ENCODE measurements at places on chromosomes 13 and 19.

DNA sequence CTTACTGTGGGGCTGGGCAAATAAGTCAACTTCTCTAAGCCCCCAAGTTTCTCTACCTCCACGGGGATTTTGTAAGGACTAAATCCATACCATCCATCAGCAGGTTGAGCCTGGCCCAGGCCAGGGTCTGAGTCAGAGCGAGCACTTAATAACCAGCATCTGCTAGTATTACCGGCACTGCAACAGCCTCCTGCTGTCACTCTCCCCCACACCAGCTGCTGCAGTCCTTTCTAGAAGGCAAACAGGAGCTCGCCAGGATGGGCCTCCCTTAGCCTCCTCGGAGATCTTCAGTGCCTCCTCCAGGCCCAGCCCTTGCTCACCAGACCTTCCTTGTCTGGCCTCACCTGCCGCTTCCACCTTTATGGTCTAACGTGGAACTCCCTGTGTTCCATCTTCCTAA is 3.2 kb downstream of the NAPA start:
- no peak for DNase-seq

GRCh38 chr19:1133471-1133929 is 29.7 kb downstream of the GPX4 start:
- DNase-seq: no peak

GRCh38 chr19:54231077-54231931 is 8.5 kb upstream of the LILRB3 start:
- peak; percentile 69 for DNase-seq

DNA sequence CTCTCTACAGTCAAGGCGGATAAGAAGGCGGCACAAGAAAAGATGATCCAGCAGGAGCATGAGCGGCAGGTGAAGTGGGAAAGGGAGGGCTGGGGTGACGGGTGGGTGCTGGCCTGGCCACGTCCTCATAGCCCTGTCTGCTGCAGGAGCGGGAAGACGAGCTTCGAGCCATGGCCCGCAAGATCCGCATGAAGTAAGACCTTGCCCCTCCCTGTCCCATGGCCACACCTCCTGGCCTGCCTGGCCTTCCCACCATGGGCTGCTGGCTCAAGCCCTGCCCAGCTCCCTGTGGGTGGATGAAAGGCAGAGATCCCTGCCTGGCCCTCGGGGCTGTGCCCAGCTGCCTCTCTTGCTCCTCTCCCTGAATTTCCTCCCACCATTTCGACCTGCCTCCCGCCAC is 7.2 kb downstream of the ZNF296 start:
- no peak for DNase-seq

- DNase-seq: no peak
Observed at GRCh38 chr13:59474696-59475095, 689.0 kb downstream of the DIAPH3 start.

- no peak for DNase-seq
Observed at GRCh38 chr13:79682164-79682563, 201.2 kb downstream of the NDFIP2 start.

- DNase-seq: no peak
Observed at GRCh38 chr19:35351411-35352176, 3.9 kb downstream of the FFAR1 start.

DNA sequence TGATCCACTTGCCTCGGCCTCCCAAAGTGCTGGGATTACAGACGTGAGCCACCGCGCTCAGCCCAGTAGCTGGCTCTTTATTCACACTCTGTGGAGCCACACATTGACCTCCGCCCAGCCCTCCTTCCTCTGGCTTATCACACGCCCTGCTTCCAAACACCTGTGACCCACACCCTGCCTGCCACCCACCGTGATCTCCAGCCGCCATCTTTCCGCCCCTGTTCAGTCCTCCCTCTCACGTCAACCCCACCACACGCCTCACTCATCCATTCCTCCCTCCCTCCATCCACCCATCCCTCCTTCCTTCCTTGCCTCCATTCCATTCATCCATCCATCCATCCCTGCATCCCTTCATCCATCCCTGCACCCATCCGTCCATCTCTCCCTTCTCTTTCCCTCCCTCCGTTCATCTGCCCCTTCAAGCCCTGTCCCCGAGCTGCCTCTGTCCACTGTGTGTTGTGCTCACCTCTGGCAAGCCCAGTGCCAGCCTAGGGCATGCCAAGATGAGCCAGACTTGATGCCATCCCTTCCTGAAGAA is 17.6 kb downstream of the ZNF296 start:
- DNase-seq: no peak

DNA sequence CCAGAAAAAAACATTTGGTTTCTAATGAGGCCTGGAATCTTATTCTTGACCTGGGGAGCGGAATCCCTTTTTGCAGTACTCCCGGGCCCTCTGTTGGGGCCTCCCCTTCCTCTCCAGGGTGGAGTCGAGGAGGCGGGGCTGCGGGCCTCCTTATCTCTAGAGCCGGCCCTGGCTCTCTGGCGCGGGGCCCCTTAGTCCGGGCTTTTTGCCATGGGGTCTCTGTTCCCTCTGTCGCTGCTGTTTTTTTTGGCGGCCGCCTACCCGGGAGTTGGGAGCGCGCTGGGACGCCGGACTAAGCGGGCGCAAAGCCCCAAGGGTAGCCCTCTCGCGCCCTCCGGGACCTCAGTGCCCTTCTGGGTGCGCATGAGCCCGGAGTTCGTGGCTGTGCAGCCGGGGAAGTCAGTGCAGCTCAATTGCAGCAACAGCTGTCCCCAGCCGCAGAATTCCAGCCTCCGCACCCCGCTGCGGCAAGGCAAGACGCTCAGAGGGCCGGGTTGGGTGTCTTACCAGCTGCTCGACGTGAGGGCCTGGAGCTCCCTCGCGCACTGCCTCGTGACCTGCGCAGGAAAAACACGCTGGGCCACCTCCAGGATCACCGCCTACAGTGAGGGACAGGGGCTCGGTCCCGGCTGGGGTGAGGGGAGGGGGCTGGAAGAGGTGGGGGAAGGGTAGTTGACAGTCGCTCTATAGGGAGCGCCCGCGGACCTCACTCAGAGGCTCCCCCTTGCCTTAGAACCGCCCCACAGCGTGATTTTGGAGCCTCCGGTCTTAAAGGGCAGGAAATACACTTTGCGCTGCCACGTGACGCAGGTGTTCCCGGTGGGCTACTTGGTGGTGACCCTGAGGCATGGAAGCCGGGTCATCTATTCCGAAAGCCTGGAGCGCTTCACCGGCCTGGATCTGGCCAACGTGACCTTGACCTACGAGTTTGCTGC is at the start of gene ICAM4:
Gene ICAM4, plus strand, starts transcription at position 153 of the 935 bp plus-strand sequence. Its CDS starts 58 bp downstream, at position 211.
- DNase-seq: no peak
